ENCODE measurements at places on chromosomes 4 and X.

- no peak for DNase-seq
These were observed 22.4 kb downstream of the HPRT1 start for GRCh38 chrX:134482371-134482770.

GRCh38 chr4:159266981-159267868 is 164.3 kb downstream of the RAPGEF2 start:
- DNase-seq, result no peak

GRCh38 chr4:2458546-2459491 is 10.1 kb upstream of the RNF4 start:
- DNase-seq, result no peak

GRCh38 chrX:104668550-104668949 is 102.6 kb downstream of the IL1RAPL2 start:
- DNase-seq, result no peak

DNA sequence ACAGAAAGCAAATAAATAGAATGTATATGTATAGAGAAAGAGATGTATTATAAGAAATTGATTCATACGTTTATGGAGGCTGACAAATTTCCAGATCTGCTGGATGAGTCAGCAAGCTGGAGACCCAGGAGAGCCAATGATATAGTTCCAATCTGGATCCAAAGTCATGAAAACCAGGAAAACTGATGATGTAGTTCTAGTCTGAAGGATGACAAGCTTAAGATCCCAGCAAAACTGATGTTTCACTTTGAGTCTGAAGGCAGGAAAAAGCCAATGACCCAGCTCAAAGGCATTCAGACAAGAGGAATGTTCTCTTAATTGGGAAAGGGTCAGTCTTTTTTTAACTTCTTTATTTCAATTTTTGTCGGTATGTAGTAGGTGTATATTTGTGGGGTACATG is 102.6 kb downstream of the LHFPL1 start:
- no peak for DNase-seq

GRCh38 chr4:8840816-8841455 is 30.7 kb downstream of the HMX1 start:
- DNase-seq, result no peak

DNA sequence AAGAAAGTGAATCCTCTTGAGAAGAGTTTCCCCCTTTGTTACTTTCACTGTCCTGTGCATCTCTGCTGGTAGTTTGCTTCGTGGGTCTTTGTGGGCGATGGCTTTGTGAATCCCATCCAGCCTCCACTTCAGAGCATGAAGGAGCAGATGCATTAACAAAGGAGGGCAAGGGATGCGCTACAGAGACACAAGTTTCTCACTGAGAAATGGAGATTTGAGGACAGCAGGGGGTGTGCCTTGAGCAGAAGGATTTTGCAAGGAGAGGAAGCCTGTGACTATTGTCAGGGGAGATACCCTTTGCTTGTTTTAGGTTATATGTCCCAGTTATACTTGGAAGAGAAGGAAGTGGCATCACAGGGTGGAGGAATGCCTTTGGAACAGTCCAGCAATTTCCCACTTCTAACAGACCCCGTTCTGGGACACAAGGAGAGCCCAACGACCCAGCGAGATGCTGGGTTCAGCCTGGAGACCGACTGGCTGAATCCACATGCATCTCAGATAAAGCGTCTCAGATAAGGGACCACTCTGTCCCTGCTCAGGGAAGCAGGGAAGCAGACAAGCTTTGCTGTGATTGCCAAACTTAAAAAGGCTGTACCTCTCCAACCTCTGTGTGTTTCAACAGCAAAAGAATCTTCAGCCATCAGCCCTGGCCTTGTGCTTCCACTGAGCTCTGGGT is 314.6 kb upstream of the GATB start:
- no peak for DNase-seq

- no peak for DNase-seq
These were observed 196.4 kb downstream of the DTHD1 start for GRCh38 chr4:36477861-36478260.

DNA sequence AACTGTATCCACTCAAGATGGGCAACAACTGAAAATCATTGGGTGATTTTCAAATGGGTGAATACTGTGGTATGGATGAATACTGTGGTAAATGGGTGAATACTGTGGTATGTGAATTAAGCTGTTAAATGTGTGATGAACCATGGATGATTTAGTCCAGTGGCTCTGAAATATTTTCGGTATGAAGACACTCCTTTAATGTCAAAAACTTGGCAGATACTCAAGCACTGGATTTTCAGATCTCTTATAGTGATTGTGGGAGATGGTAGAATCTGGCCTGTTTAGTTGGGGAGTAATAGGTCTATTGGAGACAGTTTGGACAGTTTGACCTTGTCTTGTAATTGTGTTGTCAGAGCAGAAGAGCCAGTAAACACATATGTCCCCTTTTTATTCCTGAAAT is 45.7 kb downstream of the SSX7 start:
- DNase-seq, result no peak

- DNase-seq, result no peak
These were observed 3.5 kb downstream of the GNRHR start for GRCh38 chr4:67750691-67751090.

- DNase-seq, result peak; percentile 1
These were observed 49.5 kb downstream of the PHEX start for GRCh38 chrX:22081475-22082092.

DNA sequence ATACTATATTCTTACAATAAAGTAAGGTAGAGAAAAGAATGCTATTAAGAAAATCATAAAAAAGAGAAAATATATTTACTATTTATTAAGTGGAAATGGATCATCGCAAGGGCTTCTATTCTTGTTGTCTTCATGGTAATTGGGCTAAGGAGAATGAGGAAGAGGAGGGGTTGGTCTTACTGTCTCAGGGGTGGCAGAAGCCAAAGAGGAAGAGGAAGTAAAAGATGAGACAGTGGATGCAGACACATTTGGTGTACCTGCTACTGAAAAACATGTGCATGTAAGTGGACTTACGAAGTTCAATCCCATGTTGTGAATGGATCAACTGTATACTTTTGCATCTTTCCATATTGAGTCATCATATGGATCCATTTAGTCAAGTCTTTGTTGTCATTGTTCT is 1502.1 kb upstream of the ADGRL3 start:
- no peak for DNase-seq

- no peak for DNase-seq
These were observed 42.2 kb downstream of the SMARCA5 start for GRCh38 chr4:143555676-143556075.

DNA sequence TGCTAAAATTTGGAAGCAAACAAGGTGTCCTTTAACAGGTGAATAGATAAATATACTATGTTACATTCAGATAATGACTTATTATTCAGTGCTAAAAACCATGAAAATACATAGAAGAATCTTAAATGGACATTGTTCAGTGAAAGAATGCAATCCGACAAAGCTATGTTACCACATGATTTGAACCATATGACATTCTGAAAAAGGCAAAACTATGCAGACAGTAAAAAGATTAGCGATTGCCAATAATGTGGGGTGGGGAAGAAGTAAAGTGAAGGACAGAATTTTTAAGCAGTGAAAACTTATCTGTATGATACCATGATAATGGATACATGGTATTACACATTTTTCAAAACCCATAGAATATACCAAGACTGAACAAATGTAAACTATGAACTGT is 926.9 kb downstream of the FAT4 start:
- DNase-seq, result no peak

- DNase-seq, result no peak
These were observed 2.2 kb downstream of the AR start for GRCh38 chrX:67545893-67546495.

- DNase-seq, result peak; percentile 12
These were observed 15.6 kb upstream of the ASMTL start for GRCh38 chrX:1468250-1468772.

- DNase-seq, result no peak
These were observed 207.4 kb upstream of the JADE1 start for GRCh38 chr4:128601991-128602695.

- DNase-seq, result no peak
These were observed 206.3 kb downstream of the ARHGAP24 start for GRCh38 chr4:85681221-85681657.

- DNase-seq, result no peak
These were observed 214.6 kb upstream of the MAB21L2 start for GRCh38 chr4:150367326-150367725.

All from LoVo (cell line).